Hindlimb muscle (tissue), 1 donor: ENCODE measurements at places on chromosomes 5 and 9. TPM values are rescaled to one million over a fixed set of nuclear protein-coding genes. Genes with fewer than 3 reads are reported as not detected.

GRCh38 chr5:131998431-131999040, 12.9 kb downstream of the ACSL6 start:
- DNase-seq, result no peak

DNA sequence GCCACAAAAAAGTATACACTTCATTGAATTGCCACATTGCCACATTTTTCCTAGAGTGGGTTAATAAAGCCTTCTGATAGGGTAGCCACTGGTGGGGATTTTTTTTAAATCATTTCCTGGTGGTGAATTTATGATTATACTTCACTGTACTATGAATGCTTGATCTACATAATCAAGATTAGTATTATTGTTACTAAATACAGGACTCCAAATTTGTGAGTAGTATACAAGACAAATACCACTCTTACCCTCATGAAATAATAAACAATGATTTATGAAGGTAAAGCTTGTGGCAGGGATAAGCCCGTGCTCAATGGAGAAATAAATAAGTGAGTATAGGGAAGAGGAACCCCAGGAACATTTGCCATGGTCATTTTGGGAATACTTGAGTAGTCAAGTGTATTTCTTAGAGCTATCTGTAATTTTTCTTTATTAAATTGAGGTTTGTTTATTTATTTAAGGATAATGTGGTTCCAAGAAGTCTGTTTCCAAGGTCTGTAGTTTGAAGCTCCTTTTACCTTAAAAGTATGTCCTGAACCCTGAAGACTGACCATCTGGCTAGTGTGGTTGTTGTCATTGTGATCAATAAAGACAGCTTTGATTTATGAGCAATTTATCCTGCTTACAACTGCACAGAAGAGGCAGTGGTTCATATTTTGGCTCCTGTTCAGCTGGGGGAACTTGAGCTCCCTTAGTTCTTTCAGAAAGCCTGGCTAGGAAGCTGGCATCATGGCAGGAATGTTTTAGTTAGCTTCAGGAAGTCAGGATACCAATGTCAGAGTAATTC, 118.6 kb downstream of the ZSWIM6 start:
- no peak for DNase-seq

DNA sequence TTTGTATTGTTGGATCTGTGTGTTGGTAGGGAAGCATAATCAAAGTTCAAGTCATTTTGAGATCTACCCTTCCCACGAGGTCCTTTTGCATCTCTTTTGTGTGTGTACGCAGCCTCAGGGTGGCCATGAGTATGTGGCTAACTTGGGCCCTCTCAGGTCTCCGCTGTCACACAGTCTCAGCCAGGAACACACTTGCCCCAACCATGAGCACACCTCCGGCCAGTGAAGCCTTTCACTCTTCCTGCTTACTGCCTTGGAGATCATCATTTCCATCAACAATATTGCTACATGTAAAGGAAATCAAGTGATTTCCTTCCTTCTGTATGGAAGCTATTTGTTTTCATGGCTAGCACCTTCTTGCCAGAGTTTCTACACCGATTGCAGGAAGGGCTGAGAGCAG, 13.9 kb downstream of the ZNF346 start:
- DNase-seq, result no peak

DNA sequence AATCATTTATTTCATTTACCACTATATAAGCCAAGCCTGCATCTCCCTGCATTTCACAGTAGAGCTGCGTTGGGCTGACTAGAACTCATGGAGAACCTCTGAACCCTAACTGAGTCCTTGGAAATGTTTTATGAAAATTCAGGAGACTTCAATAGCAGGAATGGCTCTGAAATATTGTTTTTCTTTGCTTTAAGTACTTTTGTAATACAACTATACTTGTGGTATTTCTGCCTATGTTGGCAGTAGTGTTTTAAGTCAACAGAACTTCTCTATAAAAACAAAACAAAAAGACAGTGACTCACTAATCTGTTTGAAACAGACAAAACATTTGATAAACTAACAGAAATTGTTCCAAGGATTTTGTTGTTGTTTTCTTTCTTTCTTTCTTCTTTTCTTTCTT, 489.2 kb upstream of the MEF2C start:
- DNase-seq, result no peak

DNA sequence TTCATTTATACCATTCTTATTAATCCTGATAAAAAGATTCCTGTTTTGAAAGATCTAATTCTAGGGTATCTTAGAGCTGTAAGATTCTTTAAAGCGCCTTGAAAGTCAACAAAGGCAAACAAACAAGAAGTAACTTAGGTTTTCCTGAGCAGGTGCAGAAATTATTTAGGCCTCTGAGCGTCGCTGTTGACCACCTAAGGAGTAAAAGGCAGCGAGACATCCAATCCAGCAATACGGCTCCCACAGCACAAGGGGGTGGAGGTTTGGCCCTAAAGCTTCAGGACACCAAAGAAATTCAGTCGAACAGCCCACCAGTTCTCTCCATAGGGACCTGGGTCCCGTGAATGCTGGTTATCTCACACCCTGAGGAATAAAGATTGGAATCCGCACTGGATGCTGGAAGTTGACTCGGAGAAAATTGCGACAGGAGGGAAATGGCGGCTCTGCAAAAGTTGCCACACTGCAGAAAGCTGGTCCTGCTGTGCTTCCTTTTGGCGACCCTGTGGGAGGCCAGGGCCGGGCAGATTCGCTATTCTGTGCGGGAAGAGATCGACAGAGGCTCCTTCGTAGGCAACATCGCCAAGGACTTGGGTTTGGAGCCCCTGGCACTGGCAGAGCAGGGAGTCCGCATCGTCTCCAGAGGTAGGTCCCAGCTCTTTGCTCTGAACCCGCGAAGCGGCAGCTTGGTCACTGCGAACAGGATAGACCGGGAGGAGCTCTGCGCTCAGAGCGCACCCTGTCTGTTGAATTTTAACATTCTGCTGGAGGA, at the start of gene PCDHGA2:
Gene PCDHGA2, plus strand, starts transcription at position 223 of the 769 bp plus-strand sequence.
- DNase-seq, result peak; percentile 19

The PDE4D gene
- 40.8 TPM for polyA plus RNA-seq

The C5orf58 gene
- polyA plus RNA-seq, result 0.35 TPM

The SOX30 gene
- 0.26 TPM for polyA plus RNA-seq
